Stimulated activated CD4-positive, alpha-beta T cell treated with anti-CD3 and anti-CD28 coated beads, TNF-alpha, amount 100 ng/mL, for 24 hours (primary cell): ENCODE measurements at places on chromosomes 1 and 21.
A peak's percentile ranks its signal among the peaks of the same experiment; 100 is the strongest.

GRCh38 chr1:218537122-218537913 lies 192.2 kb downstream of the TGFB2 start:
- no peak for DNase-seq

GRCh38 chr21:29265690-29266479 lies 32.8 kb upstream of the BACH1 start:
- DNase-seq = peak; percentile 21

DNA sequence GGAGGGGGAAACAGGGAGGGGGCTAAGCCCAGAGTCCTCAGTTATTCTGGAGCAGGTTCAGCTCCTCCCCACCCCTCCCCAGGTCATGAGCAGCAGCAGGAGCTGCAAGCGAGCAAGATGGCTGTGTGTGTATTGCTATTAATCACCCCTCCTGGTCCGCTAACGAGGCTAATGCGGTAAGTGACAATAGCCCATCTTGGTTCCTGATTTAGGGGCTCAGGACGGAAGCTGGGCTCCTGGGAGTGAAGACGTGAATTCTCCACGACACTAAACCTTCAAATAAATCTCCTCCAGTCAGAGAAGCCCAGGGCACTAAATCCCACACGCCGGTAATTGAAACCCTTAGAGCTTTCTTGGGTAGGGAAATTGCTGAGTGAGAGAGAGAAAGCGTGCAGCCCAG lies 76.1 kb downstream of the TMEM53 start:
- no peak for DNase-seq

- DNase-seq = no peak
Measured at GRCh38 chr1:36692465-36693160, 209.9 kb upstream of the CSF3R start.

- no peak for DNase-seq
Measured at GRCh38 chr1:66757722-66758240, 5.5 kb downstream of the DYNLT5 start.

DNA sequence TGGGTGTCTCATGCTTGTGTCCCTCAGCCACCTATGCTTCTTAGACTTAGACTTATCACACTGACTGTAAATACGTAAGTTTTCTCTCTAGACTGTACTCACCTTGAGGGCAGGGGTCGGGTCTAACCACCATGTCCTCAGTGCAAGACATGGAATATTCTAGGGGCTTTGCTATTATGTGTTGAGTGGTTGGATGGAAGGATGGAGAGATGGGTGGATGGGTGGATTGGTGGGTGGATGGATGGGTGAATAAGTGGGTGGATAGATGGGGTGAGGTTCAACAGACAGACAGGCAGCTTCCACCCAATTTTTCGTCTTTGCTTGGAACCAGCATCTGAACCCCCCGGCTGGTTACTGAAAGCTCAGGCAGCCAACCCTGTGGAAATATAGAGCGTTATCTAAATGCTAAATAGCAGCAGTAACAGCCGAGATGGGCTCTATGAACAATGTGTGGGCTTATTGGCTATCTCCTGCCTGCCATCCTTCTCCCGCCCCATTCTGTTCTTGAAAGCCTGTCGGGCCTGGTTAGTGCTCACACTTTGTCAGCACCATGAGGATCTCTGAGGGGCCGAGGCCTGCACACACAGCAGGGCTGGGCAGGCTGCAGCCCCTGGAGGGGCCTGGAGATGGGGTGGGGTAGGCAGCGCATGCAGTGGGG lies 130.7 kb downstream of the ACTL8 start:
- no peak for DNase-seq

DNA sequence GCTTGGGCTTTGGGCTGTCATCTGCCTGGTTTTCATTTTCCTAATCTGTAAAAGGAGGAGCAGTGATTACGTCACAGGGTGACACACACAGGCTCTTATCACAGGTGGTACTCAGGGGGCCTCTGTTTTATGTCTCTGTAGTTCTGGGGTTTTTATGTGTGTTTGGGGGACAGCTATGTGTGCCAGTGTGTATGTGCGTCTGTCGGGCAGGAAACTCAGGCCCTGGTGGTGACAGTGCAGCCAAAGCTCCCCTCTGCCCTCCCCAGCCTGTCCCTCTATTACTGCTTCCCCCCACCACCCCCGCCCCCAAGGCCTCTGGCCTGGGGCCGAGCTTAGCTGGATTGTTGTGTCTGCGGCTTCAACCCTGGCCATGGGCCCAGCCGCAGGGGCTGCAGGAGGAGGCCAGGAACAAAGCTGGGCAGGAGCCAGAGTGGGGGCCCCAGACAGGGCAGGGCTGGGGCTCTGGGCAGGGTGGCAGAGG lies 13.3 kb downstream of the MFAP2 start:
- DNase-seq = no peak

- DNase-seq = no peak
Measured at GRCh38 chr1:229254910-229255541, 15.9 kb upstream of the RAB4A start.

GRCh38 chr1:172429331-172430127 lies 9.0 kb downstream of the C1orf105 start:
- no peak for DNase-seq

- DNase-seq = no peak
Measured at GRCh38 chr1:110548381-110548780, 29.4 kb upstream of the KCNA10 start.

GRCh38 chr1:234914606-234915290 lies 213.9 kb downstream of the TOMM20 start:
- no peak for DNase-seq
